NCI-H1694 (cell line): ENCODE measurements at places on chromosomes 6 and 20.

DNA sequence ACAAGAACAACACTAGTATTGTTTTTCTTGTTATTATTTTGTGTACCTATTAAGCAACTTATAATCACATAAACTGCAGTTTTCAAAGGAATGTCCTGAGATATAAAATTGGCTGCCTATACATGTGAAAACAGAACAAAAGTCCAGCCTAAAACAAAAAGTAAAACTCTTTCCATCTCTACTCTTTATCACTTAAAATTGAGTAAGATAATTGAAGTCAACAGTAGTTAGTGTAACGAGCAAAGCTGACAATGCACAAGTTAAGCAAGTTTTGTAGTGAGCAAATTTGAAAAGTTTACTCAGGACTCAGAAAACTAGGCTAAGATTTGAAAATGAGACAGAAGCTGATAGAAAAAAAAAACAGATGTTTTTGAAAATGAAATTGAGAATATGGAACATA lies 941.4 kb upstream of the MAN1A1 start:
- no peak for DNase-seq

DNA sequence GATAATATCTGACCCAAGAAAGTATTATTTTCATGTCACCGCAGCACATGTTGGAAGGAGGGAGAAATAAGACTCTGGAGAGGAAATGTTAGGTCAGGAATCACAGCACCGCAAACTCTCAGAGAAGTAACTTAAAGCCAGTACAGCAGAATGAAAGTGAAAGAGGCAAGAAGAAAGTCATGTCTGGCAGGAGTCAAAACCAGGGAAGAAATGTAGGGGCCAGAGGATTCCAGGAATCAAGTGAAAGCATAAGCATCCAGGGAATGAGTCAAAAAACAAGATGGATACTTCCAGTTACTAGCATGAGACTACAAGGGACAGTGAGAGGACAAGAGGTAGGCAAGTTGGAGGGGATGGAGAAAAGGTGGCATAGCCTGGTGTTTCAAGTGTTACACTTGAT lies 80.4 kb downstream of the AK9 start:
- no peak for DNase-seq

DNA sequence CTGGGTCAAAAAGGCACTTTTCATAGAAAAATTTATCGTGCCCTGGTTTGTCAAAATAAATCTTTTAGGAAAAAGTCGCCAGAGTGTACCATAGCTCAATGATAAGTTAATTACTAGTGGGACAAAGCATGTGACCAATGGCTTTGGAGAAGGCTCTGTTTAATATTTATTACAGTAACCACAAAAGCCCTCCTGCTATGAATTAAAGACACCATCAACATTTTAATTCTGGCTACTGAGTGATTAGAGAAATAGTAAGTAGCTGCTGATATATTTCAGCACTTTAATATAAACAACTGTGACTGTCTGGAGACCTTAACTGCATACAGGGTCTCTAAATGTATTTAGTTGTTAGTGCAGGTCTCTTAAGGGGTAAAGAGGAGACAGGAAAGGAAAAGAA lies 38.3 kb downstream of the KIF13A start:
- DNase-seq, result no peak

GRCh38 chr6:153702671-153703070 lies 336.4 kb upstream of the OPRM1 start:
- DNase-seq, result no peak

DNA sequence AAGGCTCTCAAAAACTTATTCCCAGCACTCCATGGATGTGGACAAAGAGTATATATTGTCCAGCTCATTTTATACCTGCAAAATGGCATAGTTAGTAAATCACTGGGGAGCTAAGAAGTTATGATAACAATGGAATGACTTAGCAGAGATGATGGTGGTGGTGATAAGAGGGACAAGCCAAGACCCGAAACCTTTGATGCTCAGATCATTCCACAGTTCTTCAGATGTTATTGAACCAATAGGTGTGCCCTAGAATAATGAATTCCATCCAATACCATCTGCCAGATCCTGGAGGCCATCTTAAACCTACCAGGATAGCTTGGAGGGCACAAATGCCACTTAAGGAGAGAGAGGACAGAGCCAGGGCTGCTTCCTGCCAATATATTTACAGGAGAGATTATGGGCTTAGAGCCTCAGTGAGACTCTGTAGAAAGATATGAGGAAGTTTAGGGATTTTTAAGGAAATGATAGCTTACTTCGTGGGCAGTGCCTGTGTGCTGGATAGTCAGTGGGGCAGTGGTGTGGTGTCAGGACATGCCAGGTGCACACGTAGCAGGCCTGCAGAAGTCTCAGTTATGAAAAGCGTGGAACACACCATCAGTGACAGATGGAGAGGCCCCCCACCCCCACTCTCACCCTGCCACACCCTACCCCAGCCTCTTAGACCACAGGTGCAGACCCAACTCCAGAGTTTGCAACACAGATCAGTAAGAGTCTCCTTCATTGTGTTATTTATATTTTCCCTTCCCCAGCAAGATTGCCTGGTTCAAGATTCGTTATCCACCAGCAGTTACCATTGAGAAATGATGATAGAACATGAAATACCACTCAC lies 209.7 kb upstream of the SUPT3H start:
- DNase-seq, result no peak

DNA sequence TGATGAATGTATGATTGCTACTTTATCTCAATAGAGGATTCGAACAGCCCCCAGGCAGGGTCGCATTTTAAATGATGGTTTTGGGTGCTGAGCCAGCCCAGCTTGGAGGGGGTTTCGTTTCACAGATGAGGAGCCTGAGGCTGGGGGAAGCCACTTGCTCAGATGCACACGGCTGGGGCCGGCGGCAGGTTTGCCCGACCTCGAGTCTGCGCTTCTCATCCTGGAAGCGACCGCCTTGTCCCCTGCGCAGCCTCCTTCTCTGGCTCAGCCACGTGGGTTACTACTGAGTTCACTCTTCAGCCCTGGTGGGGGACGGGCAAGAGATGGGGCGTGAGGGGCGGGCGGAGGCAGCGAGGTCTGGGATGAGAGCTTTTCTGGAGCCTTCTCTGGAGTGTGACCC lies 25.3 kb downstream of the NTSR1 start:
- no peak for DNase-seq

DNA sequence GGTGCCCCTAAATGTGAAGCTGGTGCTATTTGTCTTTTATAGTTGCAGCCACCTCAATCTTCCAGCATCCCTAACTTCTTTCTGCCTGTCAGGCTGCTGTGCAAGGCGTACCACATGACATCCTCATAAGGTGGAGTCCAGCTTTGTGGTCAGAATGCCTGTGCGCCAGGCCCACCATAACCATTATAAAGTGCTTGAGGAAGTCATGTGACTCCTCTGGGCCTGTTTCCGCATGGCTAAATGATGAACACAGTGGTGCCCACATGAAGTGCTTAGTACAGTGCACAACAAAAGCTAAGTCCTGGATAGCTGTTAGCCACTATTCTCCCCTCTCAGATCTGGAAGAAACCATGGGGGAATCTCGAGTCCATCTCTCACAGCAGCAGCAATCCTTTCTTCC lies 75.6 kb downstream of the INSM1 start:
- no peak for DNase-seq

GRCh38 chr6:27139756-27140579 lies 107.5 kb upstream of the PRSS16 start:
- no peak for DNase-seq

- peak; percentile 92 for DNase-seq
These were observed 21.8 kb upstream of the LRRN4 start for GRCh38 chr20:6075428-6076219.

- peak; percentile 7 for DNase-seq
These were observed 181.6 kb upstream of the RGS17 start for GRCh38 chr6:153312634-153313033.

- DNase-seq, result peak; percentile 19
These were observed 4.7 kb downstream of the CITED2 start for GRCh38 chr6:139369568-139370282.

GRCh38 chr6:84773133-84773430 lies 8.7 kb upstream of the TBX18 start:
- DNase-seq, result no peak

GRCh38 chr6:6592826-6593475 lies 4.4 kb downstream of the LY86 start:
- no peak for DNase-seq

DNA sequence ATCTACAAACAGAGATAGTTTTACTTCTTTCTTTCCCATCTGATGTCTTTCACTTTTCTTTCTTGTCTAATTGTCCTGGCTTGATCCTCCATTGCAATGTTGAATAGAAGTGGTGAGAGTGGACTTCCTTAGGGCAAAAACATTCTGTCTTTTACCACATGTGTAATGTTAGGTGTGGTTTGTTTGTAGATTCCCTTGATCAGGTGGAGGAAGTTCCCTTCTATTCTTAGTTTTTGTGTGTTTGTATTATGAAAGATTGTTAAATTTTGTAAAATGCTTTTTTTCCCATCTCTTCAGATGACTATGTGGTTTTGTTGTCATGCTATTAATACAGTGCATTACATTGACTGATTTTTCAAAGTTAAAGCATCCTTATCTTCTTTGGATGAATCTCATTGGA lies 41.6 kb upstream of the DUSP22 start:
- DNase-seq, result no peak

DNA sequence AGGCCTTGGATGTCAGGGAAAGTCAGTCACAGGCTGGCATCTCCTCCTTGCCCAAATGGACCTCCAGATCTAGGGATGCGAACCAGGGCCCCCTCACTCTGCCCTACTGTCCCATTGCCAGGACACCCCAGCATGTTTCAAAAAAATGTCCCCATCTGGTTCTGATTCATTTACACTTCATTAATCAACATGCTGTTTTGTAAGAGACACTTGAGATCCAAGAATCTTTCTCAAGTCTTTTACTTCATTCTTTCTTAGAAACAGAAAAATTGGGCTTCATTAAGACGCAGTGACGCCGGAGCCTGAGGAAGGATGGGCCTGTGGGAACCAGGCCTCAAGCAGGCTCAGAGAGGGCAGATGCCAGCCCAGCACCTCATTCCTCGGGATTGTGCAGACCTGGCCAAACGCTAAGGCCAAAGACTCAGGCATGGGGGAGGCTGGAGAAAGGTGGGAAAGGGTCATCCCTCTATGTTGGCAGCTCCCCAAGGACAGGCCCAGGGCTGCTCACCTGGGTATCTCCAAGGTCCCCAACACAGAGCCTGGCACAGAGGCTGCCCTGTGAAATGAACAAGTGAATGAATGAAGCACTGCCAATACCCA lies 3.8 kb downstream of the RSPO4 start:
- DNase-seq, result no peak

- DNase-seq, result no peak
These were observed 65.9 kb downstream of the RIN2 start for GRCh38 chr20:19823971-19824370.

GRCh38 chr6:124792386-124792785 lies 169.9 kb upstream of the RNF217 start:
- no peak for DNase-seq

GRCh38 chr6:121443971-121444541 lies 8.6 kb downstream of the GJA1 start:
- no peak for DNase-seq

- DNase-seq, result no peak
These were observed 62.7 kb downstream of the NOL4L start for GRCh38 chr20:32522526-32522775.

DNA sequence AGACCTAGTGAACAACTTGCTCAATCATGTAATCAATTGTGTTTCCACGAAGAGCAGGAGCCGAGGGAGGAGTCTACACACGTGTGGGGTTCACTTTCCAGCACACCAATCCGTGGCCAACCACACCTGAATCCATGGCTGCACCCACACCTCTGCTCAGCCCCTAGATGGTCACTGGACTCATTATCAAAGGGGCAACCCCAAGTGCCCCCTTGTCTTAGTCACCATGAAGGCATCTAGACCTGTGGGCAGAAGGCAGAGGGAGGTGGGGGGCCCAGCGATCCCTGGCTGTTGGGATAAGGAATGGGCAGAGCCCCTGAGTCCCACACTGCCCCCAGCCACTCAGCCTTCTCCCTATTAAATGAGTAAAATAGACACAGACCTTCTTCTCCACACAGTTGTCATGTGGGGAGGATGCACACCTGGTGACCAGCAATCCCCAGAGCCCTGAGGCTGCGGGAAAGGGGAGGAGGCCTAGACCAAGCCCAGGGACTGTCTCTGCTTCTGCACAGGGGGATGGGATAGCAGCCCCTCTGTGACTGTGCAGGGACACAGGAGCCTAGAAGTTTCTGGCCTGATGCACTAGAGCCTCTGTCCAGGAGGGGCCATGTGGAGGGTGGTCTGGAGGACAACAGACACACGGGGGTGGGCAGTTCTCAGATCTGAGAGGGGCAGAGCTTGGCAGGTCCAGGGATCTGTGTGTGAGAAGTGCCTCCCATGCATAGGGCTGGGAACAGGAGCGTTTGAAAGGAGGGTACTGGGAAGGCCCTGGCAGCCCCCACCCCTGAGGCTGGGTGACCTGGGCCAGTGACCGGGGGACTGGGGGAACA lies 1.9 kb upstream of the RAET1L start:
- DNase-seq, result no peak

GRCh38 chr6:155530219-155530834 lies 74.7 kb upstream of the NOX3 start:
- DNase-seq, result peak; percentile 2

DNA sequence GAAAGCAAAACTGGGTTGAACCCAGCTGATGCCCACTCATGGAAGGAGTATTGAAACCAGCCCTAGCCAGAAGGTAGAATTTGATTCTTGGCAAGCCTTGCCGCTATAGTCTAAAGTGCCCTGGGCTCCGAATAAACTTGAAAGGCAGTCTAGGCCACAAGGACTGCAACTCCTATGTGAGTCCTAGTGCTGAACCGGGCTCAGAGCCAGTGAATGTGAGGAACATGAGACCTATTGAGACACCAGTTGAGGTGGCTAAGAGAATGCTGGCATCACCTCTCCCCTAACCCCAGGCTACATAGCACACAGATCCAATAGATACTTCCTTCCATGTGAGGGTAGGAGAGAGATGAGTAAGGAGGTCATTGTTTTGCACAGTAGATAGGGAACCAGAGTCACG lies 3.5 kb upstream of the DEFB110 start:
- no peak for DNase-seq
